ENCODE measurements at places on chromosomes 16 and 17. TPM values are rescaled to one million over a fixed set of nuclear protein-coding genes. Genes with fewer than 3 reads are reported as not detected.

Gene SCGB1C2
- total RNA-seq = not detected

Gene HS3ST2
- not detected for total RNA-seq

Gene TMEM11
- total RNA-seq = 23.6 TPM

Gene ACTG1
- total RNA-seq = 2,925 TPM

Gene PLXDC1
- total RNA-seq = 1.4 TPM

Gene PLEKHH3
- total RNA-seq = 0.62 TPM

GRCh38 chr17:28906276-28906675 is 3.4 kb upstream of the DHRS13 start:
- H3K4me1 ChIP-seq = peaks cover 10% of the 10 kb centered on the region
- peaks cover 21% of the 10 kb centered on the region for H3K36me3 ChIP-seq
- H3K27me3 ChIP-seq = no peaks in the 10 kb centered on the region
- no peak overlapping the region for H3K4me3 ChIP-seq
- no peak overlapping the region for H3K27ac ChIP-seq
- no peak for DNase-seq

GRCh38 chr16:9091867-9092281 is 430 bp downstream of the HAPSTR1 start:
- H3K4me1 ChIP-seq = peaks cover 32% of the 10 kb centered on the region
- H3K27me3 ChIP-seq = no peaks in the 10 kb centered on the region
- H3K36me3 ChIP-seq = peaks cover 34% of the 10 kb centered on the region
- H3K27ac ChIP-seq = peak overlapping the region; percentile 77
- peak overlapping the region; percentile 89 for H3K4me3 ChIP-seq

- no peak overlapping the region for H3K27ac ChIP-seq
- H3K4me3 ChIP-seq = no peak overlapping the region
- H3K4me1 ChIP-seq = no peaks in the 10 kb centered on the region
- H3K27me3 ChIP-seq = peaks cover 14% of the 10 kb centered on the region
- no peaks in the 10 kb centered on the region for H3K36me3 ChIP-seq
Measured at GRCh38 chr17:72205357-72205756, 84.5 kb downstream of the SOX9 start.

GRCh38 chr16:85383836-85384832 is 229.0 kb upstream of the GSE1 start:
- no peak for DNase-seq
- H3K36me3 ChIP-seq = no peaks in the 10 kb centered on the region

DNA sequence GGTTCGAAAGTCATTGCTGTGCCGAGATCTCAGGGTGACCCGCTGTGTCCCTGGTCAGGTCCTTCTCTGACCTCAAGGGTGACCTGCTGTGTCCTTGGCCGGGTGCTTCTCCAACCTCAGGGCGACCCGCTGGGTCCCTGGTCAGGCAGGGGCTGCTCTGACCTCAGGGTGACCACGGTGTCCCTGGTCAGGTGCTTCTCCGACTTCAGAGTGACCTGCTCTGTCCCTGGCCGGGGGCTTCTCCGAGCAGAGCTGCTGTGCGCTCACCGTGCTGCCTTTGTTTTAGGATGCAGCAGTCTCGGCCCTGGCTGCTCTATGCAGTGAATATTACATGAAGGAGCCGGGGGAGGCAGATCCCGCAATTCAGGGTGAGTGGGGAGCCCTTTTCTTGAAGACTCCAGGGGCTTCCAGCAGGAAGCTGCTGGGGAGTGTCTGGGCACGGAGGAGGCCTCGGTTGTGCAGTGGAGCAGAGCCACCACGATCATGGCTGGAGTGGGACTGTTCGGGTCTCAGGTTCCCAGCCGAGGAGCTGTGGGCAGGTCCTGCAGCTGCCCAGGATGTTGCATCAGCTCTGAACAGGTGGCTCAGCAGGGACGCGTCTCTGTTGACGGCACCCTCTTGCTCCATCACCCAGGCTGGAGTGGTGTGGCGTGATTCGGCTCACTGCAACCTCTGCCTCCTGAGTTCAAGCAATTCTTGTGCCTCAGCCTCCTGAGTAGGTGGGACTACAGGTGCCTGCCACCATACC is 83.7 kb upstream of the ZNF750 start:
- H3K4me1 ChIP-seq = no peaks in the 10 kb centered on the region
- no peak overlapping the region for H3K27ac ChIP-seq
- H3K36me3 ChIP-seq = peaks cover 10% of the 10 kb centered on the region
- H3K4me3 ChIP-seq = no peak overlapping the region
- no peak for DNase-seq

Data from activated naive CD4-positive, alpha-beta T cell treated with anti-CD3 and anti-CD28 coated beads for 36 hours (primary cell).